ENCODE measurements at places on chromosomes 16 and 17. TPM values are rescaled to one million over a fixed set of nuclear protein-coding genes. Genes with fewer than 3 reads are reported as not detected.

The LDAF1 gene
- 11.2 TPM for total RNA-seq

DNA sequence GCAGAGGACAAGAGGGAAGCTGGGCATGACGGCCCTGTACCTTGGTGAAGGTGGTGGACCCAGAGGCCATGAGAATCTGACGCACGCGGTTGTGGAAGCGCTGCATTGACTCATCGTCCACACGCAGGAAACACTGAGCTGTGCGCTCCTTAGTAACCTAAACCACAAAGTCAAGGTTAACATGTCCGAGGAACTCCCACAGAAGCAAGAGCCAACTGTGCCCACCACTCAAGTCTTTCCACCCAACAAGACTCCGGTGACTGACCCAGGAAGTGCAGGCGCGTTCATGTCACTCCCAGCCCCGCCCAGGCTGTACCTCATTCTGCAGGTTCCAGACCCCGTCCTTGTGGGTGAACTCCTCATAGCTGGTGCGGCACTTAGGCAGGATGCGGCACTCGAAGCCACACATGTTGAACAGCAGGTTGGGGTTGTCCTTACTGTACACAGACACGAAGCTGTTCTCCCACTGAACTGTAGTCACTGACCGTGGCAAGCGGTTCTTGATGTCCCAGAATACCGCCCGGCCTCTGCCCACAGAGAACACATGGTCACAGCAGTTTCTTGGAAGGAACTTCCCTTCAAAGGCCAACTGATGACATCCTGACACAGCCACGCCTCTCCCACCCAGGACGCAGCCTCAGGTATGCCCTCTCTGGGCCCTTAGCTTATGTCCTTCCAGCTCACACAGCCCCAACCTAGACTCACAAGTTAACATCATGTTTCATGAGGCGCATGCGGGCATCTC, 11.5 kb downstream of the PRPF8 start:
- no peaks in the 10 kb centered on the region for H3K27me3 ChIP-seq
- peak; percentile 51 for DNase-seq
- H3K27ac ChIP-seq: no peak overlapping the region
- H3K4me3 ChIP-seq: no peak overlapping the region
- H3K4me1 ChIP-seq: peaks cover 14% of the 10 kb centered on the region

DNA sequence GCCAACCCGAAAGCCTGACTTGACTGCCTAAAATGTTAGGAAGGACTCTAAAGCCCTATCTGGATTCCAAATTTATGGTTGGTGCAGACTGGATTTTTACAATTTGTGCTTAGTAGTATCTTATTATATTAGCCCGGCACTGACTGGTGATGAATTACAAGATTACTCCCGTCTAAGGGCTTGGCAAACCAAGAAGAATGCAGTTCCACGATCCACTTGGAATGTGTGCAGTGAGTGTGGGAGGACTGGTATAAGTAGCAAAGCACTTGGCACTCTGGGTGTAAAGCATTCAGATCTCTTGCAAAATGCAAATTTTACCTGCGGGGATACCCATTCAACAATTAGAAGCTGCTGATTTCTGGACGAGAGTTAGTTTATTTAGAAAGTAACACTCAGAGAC, 539.4 kb downstream of the MAF start:
- no peaks in the 10 kb centered on the region for H3K4me1 ChIP-seq
- DNase-seq: no peak
- no peak overlapping the region for H3K4me3 ChIP-seq

DNA sequence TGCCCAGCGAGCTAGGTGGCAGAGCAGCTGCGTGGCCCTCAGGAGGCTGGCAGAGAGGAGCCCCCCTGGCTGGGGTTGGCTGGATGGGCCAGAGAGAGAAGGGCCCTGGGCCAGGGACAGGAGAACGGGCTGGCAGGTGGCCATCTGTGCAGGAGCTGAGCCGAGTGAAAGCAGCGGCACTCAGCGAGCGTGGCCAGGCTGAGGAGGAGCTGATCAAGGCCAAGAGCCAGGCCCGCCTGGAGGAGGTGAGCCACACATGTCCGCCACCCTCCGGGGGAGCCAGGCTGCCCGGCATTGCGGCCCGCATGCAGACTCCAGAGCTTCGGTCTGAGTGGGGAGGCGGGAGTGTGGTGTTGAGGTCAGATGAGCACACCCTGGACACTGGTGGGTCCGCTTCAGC, 2.1 kb upstream of the RAC3 start:
- H3K4me1 ChIP-seq: peaks cover 33% of the 10 kb centered on the region
- no peaks in the 10 kb centered on the region for H3K36me3 ChIP-seq
- no peak overlapping the region for H3K27ac ChIP-seq
- no peak for DNase-seq

- H3K27me3 ChIP-seq: no peaks in the 10 kb centered on the region
- no peak overlapping the region for H3K27ac ChIP-seq
- no peak for DNase-seq
These were observed 25.5 kb downstream of the MYO18A start for GRCh38 chr17:29154516-29155226.

The KCNG4 gene
- total RNA-seq: not detected

DNA sequence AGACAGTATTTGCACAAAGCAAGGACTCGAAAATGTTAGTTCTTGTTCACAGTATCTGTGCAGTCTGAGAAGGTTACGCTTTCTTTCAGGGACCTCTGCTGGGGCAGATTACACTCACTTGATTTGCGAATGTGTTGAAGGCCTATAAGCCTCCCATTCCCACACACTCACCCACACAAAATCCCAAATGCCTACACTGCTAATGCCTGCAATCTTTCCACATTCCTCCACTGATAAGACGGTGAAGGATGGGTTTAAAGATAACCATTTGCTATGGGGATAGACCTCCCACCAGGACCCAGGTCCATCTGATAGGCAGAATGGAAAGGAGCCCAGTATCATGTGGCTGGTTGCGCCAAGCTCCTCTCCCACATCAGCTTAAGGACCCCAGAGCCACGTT, 394.9 kb upstream of the SALL1 start:
- no peak for DNase-seq
- no peak overlapping the region for H3K4me3 ChIP-seq
- no peaks in the 10 kb centered on the region for H3K4me1 ChIP-seq
- H3K36me3 ChIP-seq: no peaks in the 10 kb centered on the region
- H3K27ac ChIP-seq: no peak overlapping the region

DNA sequence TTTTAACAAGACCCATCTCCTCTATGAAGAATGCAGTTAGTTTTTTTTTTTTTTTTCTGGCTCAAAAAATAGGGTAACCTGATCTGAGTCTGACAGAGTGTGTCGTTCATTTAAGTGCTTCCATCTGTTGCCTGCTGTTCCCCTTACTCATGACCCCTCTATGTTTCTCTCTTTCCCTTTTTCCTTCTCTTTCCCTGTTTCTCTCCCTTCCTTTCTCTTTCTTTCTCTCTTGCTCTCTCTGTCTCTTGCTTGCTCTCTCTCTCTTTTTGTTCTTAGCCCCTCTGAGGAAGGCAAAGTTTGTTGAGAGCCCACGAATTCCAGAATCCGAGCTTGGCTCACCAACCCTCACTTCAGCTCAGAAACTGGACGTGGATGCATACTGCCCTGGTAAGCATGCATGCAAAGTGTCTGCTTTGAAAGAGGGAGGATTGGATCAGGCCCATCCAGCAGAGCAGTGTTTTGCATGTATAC, 185.0 kb downstream of the TANC2 start:
- no peaks in the 10 kb centered on the region for H3K4me1 ChIP-seq
- no peak overlapping the region for H3K27ac ChIP-seq
- no peaks in the 10 kb centered on the region for H3K36me3 ChIP-seq
- no peak for DNase-seq

DNA sequence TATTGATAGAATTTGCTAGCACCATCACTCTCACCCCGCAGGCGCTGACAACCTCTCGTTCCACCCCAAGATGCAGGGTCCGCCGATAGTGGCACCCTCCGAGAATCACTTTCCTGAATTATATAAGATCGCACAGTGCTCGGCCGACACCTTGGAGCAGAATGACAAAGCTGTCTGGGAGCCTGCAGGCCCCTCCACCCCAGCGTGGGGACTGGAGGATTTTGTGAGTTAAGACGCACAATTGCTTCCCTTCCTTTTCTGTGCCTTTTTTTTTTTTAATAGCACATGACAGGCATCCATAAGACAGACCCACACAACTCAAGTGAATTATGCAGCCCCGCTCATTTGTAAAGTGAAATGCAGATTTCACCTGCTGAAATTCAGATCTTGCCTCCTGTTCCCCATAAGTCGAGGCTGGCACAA, 155.3 kb downstream of the C16orf78 start:
- peak overlapping the region; percentile 3 for H3K27ac ChIP-seq
- H3K4me3 ChIP-seq: peak overlapping the region; percentile 52
- no peaks in the 10 kb centered on the region for H3K36me3 ChIP-seq
- no peak for DNase-seq
- H3K4me1 ChIP-seq: peaks cover 6% of the 10 kb centered on the region

GRCh38 chr17:76726776-76727718, at the start of gene METTL23:
METTL23 (plus strand) TSS chr17:76726839; CDS start chr17:76729711, 2,872 bp downstream.
- no peaks in the 10 kb centered on the region for H3K27me3 ChIP-seq
- peak; percentile 70 for DNase-seq
- H3K36me3 ChIP-seq: peaks cover 58% of the 10 kb centered on the region
- H3K27ac ChIP-seq: peak within 1 kb of the TSS; percentile 97
- H3K4me1 ChIP-seq: peaks cover 83% of the 10 kb centered on the region
- peak within 1 kb of the TSS; percentile 77 for H3K4me3 ChIP-seq

The GRIN2A gene
- total RNA-seq: not detected

DNA sequence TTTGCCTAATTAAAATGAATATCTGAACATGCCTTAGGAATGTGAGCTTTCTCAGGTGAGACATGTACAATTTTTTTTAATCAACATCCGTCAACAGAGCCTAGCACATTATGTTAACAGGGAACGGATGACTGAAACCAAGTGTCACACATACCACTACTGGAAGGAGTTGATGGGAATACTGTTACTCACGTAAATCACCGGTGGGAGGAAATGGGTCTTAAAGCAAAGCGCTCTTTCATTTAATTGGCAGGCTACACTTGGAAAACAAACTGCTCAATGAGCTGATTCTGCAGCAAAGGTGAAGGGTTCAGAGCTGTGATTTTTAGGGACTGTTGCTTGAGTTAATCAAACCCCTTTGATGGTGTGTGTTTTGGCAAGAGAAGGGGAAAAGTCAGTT, 4.8 kb downstream of the CPPED1 start:
- no peaks in the 10 kb centered on the region for H3K36me3 ChIP-seq
- H3K27me3 ChIP-seq: no peaks in the 10 kb centered on the region
- H3K4me3 ChIP-seq: no peak overlapping the region
- no peak overlapping the region for H3K27ac ChIP-seq
- no peak for DNase-seq
- peaks cover 12% of the 10 kb centered on the region for H3K4me1 ChIP-seq

The TMEM220 gene
- 2.9 TPM for total RNA-seq

The KRTAP2-2 gene
- not detected for total RNA-seq

DNA sequence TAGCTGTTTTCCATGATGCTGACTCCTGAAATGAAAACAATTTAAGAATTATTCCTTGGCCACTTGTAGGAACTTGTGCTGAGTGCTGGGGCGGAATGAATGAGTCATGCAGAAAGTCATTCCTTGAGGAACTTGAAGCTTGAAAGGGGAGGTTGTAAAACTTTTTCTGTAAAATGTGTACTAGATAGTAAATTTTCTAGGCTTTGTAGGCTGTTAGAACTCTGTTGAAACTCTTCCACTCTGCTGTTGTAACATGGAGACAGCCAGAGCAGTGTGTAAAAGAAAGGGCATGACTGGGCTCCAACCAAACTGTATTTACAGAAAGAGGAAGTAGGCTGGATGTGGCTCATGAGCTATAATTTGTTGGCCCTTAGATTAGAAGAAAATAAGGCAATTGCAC, 46.1 kb downstream of the ABCA8 start:
- no peaks in the 10 kb centered on the region for H3K27me3 ChIP-seq
- H3K27ac ChIP-seq: no peak overlapping the region
- H3K36me3 ChIP-seq: no peaks in the 10 kb centered on the region
- DNase-seq: no peak
- H3K4me1 ChIP-seq: no peaks in the 10 kb centered on the region
- no peak overlapping the region for H3K4me3 ChIP-seq

DNA sequence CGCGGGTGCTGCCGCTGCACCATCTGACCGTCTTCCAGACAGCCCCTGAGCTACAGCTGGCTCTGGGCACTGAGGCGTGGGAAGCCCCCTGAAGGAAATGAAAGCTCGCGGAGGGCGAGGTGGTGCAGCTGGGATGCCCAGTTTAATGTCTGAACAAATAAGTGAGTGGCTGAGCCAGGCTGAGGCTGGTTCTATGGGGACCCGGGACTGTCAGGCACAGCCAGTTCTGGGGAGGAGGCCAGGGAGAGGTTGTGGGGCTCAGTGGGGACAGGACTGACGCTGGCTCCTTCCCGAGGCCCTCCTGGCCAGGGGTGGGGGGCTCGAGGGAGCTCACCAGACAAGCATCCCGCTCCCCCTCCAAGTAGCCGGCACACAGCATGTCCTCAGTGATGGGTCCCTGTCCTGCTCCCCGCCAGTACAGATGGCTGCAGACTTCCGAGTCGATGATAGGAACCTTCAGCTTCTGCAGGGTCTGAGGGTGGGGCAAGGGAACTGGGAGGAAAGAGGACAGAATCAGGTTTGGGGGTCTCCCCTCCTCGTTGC, 4.4 kb downstream of the PRSS22 start:
- H3K4me1 ChIP-seq: peaks cover 20% of the 10 kb centered on the region
- DNase-seq: no peak
- H3K4me3 ChIP-seq: no peak overlapping the region
- H3K27ac ChIP-seq: no peak overlapping the region
- peaks cover 6% of the 10 kb centered on the region for H3K27me3 ChIP-seq

- H3K4me1 ChIP-seq: peaks cover 28% of the 10 kb centered on the region
- H3K36me3 ChIP-seq: no peaks in the 10 kb centered on the region
- H3K27ac ChIP-seq: no peak overlapping the region
- peak; percentile 45 for DNase-seq
These were observed 42.4 kb upstream of the AKTIP start for GRCh38 chr16:53545433-53545832.

The SAMD14 gene
- total RNA-seq: 0.33 TPM

Data from CD4-positive, alpha-beta T cell (primary cell).